ENCODE measurements at places on chromosomes 1 and 21.

- no peak for DNase-seq
These were observed 54.9 kb downstream of the MDM4 start for GRCh38 chr1:204571128-204571527.

DNA sequence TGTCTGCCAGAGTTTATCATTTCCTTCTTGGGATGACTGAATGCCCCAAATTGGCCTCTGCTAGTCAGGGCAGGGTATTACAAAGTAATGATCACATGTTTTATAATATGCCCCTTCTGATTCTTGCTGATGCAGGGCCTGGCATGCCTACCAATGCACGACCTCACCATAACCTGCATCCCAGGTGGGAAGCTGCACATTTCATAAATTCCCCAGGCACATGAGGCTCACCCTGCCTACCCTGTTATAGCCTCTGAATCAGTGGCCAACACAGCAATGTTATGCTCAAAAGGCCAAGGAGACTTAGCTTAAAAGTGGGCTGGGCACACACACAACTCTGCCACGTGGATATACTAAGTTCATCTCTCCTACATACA is 28.0 kb upstream of the XPR1 start:
- no peak for DNase-seq

- no peak for DNase-seq
These were observed 688.4 kb downstream of the USP25 start for GRCh38 chr21:16418226-16418625.

GRCh38 chr1:19665186-19665495 is 466 bp downstream of the HTR6 start:
- DNase-seq, result no peak

GRCh38 chr21:31873275-31873695 is 465 bp downstream of the HUNK start:
- DNase-seq, result peak; percentile 51

GRCh38 chr1:59007820-59008598 is 224.2 kb upstream of the JUN start:
- no peak for DNase-seq

GRCh38 chr1:27981145-27981544 is 21.4 kb downstream of the XKR8 start:
- no peak for DNase-seq

DNA sequence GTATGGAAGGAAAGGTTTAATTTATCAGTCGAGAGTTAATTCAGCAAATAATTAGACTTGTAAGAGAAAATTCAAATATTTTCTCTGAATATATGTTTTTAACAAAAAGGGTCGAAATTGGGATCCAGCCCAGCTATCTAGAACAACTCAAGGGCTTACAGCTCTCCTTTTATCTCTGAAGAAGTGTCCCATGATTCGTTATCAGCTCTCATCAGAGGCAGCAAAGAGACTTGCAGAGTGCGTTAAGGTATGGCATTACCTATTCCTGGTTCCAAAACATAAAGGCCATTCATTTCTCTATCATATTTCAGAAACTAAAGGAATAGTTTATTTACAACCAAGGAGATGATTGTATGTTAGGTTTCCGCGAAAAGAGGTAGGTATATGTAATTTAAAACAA is 9.4 kb downstream of the VPS45 start:
- DNase-seq, result no peak

GRCh38 chr1:230643908-230644307 is 1.6 kb downstream of the COG2 start:
- no peak for DNase-seq

- DNase-seq, result no peak
These were observed 120.7 kb upstream of the JUN start for GRCh38 chr1:58904299-58905125.

GRCh38 chr1:28682840-28683239 is 14.3 kb downstream of the GMEB1 start:
- no peak for DNase-seq

- no peak for DNase-seq
These were observed 55.5 kb downstream of the TRABD2B start for GRCh38 chr1:47941609-47942239.
